Activated CD4-positive, alpha-beta T cell treated with anti-CD3 and anti-CD28 coated beads, Interleukin-2, amount 10 ng/mL, durations not matched to agents 7 days and 5 days (primary cell): ENCODE measurements at places on chromosomes 6 and 20.

DNA sequence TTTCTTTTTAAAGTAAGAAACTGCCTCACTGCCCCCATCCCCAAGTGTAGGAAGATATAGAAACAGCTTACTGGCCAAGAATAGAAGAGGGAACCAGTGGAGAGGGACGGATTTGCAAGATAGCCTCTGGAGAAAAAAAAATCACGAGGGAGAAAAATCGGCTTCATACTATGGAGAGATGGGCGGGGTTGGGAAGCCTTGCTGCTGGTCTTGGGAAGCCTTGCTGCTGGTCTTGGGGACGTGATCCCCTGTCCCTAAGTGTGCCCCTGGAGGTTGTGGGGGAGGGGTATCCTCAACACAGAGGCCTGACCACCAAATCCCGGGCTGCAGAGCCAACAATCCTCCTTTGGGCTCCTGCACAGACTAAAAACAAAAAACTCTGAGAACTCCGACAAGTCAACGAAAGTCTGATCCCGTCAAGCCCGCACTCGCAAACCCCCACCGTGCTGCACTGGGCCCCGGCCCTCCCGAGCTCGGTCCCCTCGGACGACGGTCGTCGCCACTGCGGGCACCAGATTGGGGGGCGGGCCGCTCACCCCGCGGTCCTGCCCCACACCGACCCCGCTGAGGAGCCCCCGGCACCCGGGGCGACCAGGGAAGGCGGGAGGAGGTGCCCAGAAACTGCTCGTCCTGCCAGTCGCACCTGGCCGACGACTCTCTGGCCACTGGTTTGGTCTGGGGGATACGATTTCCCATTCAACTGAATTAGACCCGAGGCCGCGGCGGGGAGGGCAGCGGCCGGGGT lies 750 bp downstream of the MAP7 start:
- DNase-seq: no peak

- DNase-seq: no peak
These were observed 9.5 kb downstream of the TMEM30A start for GRCh38 chr6:75275067-75275466.

- DNase-seq: peak; percentile 63
These were observed 6.5 kb downstream of the HELZ2 start for GRCh38 chr20:63567386-63568169.

- DNase-seq: no peak
These were observed 972.9 kb upstream of the FLRT3 start for GRCh38 chr20:15310361-15310760.

DNA sequence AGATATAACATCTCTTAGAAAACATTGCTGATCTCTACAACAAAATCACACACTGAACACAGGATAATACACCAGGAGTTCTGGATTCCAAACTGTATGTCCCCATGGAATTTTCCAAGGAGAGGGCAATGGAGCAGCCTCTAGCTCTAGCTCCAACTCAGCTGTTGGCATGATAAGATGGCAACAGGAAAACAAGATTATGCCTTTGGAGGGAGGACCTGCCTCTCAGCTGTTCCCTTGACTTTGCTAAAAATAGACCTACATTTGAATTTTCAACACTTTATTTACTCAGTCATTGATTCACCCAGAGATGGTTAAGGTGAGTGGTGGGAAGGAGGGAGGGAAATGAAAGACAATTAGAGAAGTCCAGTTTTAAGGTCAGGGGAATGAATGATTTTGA lies 246.7 kb downstream of the ALDH8A1 start:
- no peak for DNase-seq

- no peak for DNase-seq
These were observed 119.2 kb upstream of the SASH1 start for GRCh38 chr6:148223424-148223842.

DNA sequence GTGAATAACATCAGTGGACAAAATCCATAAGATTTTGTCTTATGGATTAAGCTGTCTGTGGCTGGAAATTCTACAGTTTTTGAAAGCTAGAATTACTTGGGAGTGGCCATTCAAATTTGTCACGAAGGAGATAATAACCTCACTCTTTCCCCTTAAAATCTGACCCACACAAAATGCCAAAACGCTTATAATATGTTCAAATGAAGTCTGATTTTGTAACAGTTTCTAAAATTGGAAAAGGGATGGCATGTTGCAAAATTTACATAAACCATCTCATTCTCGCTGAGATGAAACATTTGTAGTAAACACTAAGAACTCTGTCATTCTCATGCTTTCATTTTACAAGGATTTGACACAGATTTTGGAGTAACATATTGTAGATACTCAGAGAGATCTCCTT lies 112.7 kb downstream of the GJA1 start:
- DNase-seq: no peak

DNA sequence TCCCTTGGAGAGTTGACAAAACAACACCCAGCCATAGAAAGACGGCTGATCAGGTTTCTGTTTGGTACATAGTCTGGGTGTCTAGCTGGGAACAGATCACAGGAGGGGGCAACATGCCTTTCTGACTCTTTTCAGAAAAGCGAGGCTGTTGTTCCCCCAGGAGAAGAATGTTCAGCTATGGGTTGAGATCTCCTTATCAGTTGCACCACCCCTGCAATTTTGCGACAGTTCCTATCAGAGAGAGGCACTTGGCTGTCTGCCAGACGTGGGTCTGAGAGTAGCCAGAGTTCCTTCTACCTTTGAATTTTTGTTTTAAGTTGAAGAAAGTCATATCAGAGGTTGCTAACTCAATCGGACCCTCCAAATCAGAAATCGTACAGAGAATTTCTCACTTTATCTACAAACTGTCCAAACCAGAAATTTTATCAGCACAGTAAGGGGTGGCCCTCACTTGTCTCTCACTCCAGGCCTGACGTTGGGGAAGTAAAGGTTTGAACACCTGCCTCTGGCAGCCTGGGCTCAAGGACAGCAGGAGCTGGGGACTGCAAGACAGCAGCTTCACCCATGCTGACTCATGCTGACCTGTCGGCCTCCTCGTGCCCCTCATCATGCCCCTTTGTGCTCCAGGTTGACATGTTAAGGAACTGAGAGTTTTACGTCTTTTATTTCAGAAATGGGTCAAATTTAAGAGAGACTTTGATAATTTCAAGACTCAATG lies 42.3 kb downstream of the TMC2 start:
- DNase-seq: no peak

DNA sequence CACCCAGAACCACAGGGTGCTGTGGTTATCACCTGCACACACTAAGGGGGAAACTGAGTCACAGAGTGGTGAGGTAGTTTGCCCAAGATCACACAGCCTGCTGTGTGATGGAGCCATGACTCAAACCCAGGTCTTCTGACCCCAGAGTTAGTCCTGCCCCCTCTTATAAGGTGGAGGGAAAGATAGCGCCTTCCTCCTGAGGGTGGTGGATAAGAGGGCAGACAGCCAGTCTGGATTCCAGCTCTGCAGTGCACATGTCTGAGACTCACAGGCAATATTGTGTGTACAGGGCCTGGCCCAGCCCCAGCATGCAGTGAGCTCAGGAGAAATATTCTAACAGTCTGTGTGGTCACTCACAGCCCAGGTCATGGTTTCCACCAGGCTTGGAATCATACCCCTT lies 393.7 kb downstream of the CDH4 start:
- DNase-seq: no peak

DNA sequence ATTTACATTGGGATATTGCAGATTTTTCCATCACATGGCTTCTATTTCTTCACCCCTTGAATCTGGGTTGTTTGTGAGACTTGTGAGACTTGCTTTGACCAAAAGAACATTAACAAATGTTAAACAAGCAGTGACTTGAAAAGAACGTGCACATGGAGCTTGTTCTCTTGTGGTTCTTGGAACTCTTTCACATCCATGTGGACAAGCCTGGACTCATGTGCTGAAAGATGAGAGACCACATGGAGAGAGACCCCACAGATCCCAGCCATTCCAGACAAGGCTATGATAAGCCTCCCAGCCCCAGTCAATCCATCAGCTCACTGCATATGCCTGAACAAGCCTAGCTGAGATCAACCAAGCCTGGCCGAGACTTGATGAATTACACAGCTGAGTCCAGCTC lies 1365.7 kb upstream of the GJE1 start:
- no peak for DNase-seq

GRCh38 chr6:150691463-150691862 lies 91.8 kb downstream of the PLEKHG1 start:
- no peak for DNase-seq

GRCh38 chr6:147738099-147738498 lies 229.6 kb downstream of the SAMD5 start:
- DNase-seq: no peak

GRCh38 chr6:88807622-88808021 lies 155.8 kb downstream of the RNGTT start:
- no peak for DNase-seq

GRCh38 chr6:168058691-168059551 lies 20.1 kb downstream of the FRMD1 start:
- DNase-seq: no peak

GRCh38 chr6:124982669-124983068 lies 20.4 kb downstream of the RNF217 start:
- DNase-seq: no peak

DNA sequence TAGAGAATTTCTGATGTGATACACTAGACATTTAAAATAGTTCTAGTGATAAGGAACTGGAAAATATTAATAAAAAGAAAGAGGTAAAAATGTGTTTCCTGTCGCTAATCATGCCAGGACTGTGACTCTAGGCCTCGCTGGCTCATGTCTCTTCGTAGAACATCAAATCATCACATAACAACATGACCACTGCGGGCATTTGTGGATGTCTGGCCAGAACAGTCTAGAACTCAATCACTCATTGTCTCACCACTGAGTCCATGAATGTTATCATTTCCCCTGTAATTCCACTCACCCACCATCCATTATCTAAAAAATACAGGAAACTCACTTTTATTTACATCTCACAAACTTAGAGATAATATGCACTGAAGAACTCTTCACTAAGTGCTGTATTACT lies 3.4 kb downstream of the HMGN3 start:
- no peak for DNase-seq

DNA sequence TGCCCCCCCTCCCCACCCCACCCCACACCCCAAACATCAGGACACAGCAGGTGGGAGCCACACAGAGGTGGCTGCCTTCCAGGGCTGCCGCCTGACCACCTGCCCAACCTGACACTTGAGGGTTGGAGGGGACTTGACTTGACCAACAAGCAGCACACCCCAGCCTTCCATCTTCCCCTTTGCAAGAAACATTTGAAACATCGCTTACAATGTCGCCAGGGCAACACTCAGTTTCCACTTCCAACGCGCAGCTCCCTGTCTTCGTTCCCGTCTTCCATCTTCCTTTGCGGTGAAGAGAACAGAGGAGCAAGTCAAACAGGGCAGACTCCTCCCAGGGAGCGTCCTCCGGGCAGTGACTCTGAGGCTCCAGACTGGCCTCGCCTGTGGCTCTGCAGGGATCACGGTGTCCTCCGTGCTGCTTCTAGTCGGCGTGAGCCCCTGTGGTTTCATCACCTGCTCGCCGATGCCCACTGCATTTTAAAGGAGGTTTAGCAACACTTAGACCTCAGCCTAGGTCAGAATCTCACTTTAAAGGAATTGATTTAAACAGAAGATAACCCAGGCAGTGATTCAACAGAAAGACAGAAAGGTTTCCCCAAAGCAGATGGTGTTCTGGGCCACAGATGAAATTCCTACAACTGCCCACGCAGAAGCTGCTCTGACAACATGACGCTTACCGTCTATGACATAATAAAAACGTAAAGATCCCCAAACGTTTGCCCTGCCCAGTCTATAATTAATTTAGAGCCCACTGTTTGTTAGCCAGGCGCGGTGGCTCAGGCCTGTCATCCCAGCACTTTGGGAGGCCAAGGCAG lies 130.8 kb downstream of the TAF4 start:
- DNase-seq: no peak

- DNase-seq: no peak
These were observed 24.5 kb downstream of the TSHZ2 start for GRCh38 chr20:52996658-52997057.

- DNase-seq: no peak
These were observed 198.2 kb downstream of the ERMARD start for GRCh38 chr6:169949511-169950097.

DNA sequence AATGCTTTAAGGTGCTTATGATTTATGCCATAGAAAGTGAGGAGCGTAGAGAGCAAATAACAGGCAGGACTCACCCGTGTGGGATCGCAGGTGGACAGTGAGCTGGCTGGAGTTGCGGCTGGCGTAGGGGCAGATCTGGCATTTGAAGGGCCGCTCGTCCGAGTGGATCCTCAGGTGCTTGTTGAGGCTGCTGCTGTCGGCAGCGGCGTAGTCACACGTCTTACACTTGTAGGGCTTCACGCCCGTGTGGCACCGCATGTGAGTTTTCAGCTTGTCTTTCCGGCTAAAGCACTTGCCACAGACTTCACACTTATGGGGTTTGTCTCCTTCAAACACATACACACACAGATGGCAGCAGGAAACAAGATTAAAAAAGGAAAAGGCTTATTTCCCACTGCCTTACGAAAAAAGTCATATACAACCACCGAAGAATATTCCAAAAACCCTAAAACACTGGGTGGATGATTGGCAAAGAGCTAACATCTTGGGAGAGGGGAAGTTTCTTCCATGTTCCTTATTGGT lies 31.5 kb downstream of the ZFP64 start:
- DNase-seq: no peak

DNA sequence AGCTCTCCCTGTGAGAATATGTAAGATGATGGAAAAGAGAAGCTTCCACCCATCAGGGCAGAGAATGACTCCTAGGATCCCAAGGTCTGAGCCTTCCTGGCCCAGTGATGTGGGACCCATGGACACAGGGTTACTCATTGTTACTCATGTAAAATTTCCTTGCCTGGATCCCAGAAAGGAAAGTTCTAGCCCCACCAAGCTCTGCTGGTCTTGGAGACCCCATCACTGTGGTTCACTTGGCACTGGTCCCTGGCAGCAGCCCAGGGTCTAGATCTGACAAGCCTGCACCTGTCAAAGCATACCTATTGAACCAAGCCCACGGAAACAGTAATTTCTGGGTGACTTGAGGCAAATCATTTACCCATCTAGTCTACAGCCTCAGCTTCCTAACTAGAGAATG lies 22.1 kb downstream of the MDGA1 start:
- no peak for DNase-seq

DNA sequence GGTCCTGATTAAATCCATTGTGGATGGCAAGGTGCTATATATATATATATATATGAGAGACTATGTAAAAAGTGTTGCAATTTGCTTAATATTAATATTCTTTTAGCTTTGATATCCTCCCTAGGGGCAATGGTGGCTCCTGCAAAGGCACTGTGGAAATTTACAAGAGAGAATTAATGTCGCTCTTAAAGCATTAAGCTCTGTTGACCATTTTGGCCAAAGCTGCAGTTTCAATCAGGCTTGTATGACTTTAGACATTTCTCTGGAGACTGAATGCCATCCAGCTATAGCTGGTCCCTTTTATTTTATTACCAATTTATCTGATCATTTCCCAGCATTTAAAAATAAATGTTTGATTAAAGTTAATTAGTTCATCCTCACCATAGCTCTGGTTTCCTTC lies 155.3 kb downstream of the JARID2 start:
- no peak for DNase-seq

GRCh38 chr20:34618676-34619075 lies 58.2 kb downstream of the PIGU start:
- no peak for DNase-seq

- no peak for DNase-seq
These were observed 17.5 kb downstream of the C20orf173 start for GRCh38 chr20:35511814-35512420.
